ENCODE measurements at places on chromosomes 2 and 18.
A peak's percentile ranks its signal among the peaks of the same experiment; 100 is the strongest.

DNA sequence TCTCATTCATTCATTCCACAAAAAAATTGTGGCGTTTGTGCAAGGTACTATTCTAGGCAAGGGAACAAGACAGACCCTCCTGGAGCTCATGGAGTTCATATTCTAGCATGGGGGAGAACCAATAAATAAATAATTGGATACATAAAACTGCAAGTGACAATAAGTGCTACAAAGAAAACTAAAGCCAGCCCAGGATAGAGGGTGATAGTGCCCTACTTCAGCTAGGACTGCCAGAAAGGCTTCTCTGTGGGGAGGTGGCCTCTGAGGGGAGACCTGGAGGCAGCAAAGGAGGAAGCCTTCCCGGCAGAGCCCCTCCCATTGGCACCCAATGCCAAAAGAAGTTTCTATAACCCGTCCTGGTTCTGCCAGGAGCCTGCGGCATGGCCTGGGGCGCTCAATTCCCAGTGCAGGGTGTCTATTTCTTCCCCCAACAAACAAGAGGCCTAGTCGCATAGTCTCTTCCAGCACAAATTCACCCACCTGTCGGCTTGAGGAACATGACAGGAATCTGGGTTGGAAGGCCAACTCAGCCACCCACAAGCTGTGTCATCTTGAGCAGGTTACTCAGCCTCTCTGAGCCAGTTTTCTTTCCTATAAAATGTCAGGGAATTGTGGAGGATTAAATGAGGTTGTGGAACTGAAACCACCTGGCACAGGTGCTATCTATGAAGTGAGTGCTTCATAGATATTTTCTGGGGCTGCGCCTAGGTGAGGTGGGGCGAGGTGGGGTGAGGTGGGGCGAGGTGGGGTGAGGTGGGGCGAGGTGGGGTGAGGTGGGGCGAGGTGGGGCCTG, 94.3 kb downstream of the ZFP36L2 start:
- no peaks in the 10 kb centered on the region for H3K27me3 ChIP-seq
- no peak for DNase-seq
- H3K4me1 ChIP-seq: peaks cover 77% of the 10 kb centered on the region
- H3K27ac ChIP-seq: peak overlapping the region; percentile 86
- no peak overlapping the region for H3K4me3 ChIP-seq
- no peaks in the 10 kb centered on the region for H3K36me3 ChIP-seq

- peaks cover 18% of the 10 kb centered on the region for H3K4me1 ChIP-seq
- H3K36me3 ChIP-seq: no peaks in the 10 kb centered on the region
- peaks cover 46% of the 10 kb centered on the region for H3K27me3 ChIP-seq
Observed at GRCh38 chr18:34219651-34220050, 5.1 kb downstream of the NOL4 start.

DNA sequence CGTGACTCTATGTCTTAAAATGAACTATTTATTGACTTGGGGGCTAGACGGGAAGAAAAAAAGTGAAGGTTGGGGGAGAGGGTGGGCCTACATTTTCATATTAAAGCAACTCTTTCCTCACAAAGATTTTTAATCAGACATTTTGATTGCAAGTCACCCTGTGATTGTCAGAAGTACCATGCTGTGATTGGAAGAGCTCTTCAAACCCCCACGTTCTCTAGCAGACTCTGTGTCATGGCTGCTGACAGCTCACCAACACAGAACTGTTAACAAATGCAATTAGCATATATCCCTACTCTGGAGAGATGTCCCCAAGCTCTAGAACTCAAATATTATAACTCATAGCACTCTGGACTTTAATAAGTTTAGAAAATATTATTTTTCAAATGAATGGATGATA, 428.4 kb upstream of the DCC start:
- no peak for DNase-seq
- no peaks in the 10 kb centered on the region for H3K36me3 ChIP-seq
- no peak overlapping the region for H3K27ac ChIP-seq
- no peaks in the 10 kb centered on the region for H3K4me1 ChIP-seq
- H3K4me3 ChIP-seq: no peak overlapping the region

DNA sequence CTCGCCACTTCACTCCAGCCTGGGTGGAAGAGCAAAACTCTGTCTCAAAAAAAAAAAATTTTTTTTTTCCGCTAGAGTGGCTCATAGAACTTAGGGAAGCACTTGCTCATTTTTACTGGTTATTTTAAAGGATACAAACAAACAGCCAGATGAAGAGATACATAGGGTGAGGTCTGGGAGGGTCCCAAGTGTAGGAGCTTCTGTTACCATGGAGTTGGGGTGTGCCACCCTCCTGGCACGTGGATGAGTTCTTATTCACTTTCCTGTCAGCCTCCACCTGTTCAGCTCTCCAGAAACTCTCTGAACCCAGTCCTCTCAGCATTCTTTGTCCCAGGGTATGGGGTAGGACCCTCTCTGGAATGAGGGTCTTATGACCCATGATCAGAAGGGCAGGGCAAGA, 4.9 kb upstream of the MAT2A start:
- DNase-seq: no peak
- H3K27ac ChIP-seq: no peak overlapping the region
- H3K4me1 ChIP-seq: peaks cover 14% of the 10 kb centered on the region
- H3K4me3 ChIP-seq: no peak overlapping the region

- peak; percentile 69 for DNase-seq
- H3K27me3 ChIP-seq: no peaks in the 10 kb centered on the region
- H3K36me3 ChIP-seq: no peaks in the 10 kb centered on the region
- H3K4me1 ChIP-seq: peaks cover 11% of the 10 kb centered on the region
Observed at GRCh38 chr2:217714287-217714751, 288.5 kb downstream of the TNS1 start.

GRCh38 chr2:239363946-239364637, 36.7 kb downstream of the HDAC4 start:
- no peak for DNase-seq
- no peaks in the 10 kb centered on the region for H3K4me1 ChIP-seq
- no peaks in the 10 kb centered on the region for H3K27me3 ChIP-seq
- H3K27ac ChIP-seq: no peak overlapping the region

- peaks cover 5% of the 10 kb centered on the region for H3K4me1 ChIP-seq
- no peak overlapping the region for H3K4me3 ChIP-seq
- H3K36me3 ChIP-seq: no peaks in the 10 kb centered on the region
- no peak overlapping the region for H3K27ac ChIP-seq
- no peak for DNase-seq
- H3K27me3 ChIP-seq: no peaks in the 10 kb centered on the region
Observed at GRCh38 chr2:40457366-40457765, 5.5 kb upstream of the SLC8A1 start.

DNA sequence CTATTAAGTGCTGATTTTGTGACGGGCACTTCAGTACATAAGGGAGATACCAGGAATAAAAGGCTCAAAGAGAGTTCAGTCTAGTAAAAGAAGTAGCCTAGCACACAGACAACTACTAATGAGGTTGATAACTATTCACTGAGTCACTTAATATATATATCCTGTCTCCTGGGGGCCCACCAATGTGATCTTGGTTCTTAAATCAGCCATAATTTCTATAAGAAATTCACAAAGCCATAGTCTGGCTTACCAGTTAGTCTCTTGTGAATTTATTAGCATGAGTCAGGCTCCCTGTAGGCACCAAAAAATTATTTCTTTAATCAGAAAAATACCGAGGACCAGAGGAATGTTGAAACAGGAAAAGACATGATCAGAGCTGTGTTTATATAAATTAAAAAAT, 10.4 kb downstream of the KCNE4 start:
- no peaks in the 10 kb centered on the region for H3K36me3 ChIP-seq
- no peaks in the 10 kb centered on the region for H3K27me3 ChIP-seq
- no peak for DNase-seq
- no peaks in the 10 kb centered on the region for H3K4me1 ChIP-seq
- H3K4me3 ChIP-seq: no peak overlapping the region
- no peak overlapping the region for H3K27ac ChIP-seq

- H3K36me3 ChIP-seq: no peaks in the 10 kb centered on the region
- DNase-seq: no peak
- peaks cover 8% of the 10 kb centered on the region for H3K4me1 ChIP-seq
- H3K27ac ChIP-seq: peak overlapping the region; percentile 75
- no peak overlapping the region for H3K4me3 ChIP-seq
Observed at GRCh38 chr2:20197192-20197591, 27.7 kb downstream of the SDC1 start.

DNA sequence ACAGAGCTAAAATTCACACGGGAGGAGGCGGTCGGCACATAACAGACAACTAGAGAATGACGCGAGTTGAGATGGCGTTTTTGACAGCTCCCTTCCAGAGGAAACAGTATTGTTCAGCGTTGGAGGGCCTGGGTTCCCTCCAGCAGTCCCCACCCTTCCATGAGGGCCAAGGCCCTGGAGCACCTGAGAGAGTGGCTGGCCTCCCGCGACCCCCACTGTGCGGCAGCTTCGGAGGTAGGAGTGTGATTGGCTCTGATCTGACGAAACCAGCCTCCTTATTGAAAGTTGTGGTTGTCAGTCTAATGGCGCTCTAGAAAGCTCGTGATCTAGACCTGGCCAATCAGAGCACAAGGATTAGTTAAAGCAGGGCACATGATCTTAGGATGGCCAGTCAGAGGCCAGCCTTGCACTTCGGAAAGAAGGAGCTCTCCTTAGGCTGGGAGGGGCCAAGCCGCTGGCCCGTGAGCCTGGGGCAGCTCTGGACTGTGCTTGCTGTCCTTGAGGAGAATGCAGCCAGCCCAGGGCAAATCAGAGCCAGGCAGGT, 104.5 kb upstream of the CELF4 start:
- no peaks in the 10 kb centered on the region for H3K4me1 ChIP-seq
- no peak overlapping the region for H3K4me3 ChIP-seq
- no peak overlapping the region for H3K27ac ChIP-seq
- DNase-seq: no peak
- no peaks in the 10 kb centered on the region for H3K27me3 ChIP-seq
- H3K36me3 ChIP-seq: no peaks in the 10 kb centered on the region

GRCh38 chr2:214034417-214034816, 376.4 kb upstream of the VWC2L start:
- DNase-seq: no peak
- H3K4me1 ChIP-seq: no peaks in the 10 kb centered on the region
- H3K27me3 ChIP-seq: no peaks in the 10 kb centered on the region
- H3K36me3 ChIP-seq: no peaks in the 10 kb centered on the region
- H3K27ac ChIP-seq: no peak overlapping the region
- H3K4me3 ChIP-seq: no peak overlapping the region

GRCh38 chr2:127575185-127575765, 39.8 kb downstream of the MYO7B start:
- H3K4me1 ChIP-seq: no peaks in the 10 kb centered on the region
- no peak overlapping the region for H3K27ac ChIP-seq
- no peak for DNase-seq

GRCh38 chr18:55093808-55094207, 134.5 kb upstream of the CCDC68 start:
- H3K4me1 ChIP-seq: no peaks in the 10 kb centered on the region
- no peak overlapping the region for H3K27ac ChIP-seq
- H3K36me3 ChIP-seq: no peaks in the 10 kb centered on the region
- no peak overlapping the region for H3K4me3 ChIP-seq
- no peaks in the 10 kb centered on the region for H3K27me3 ChIP-seq

GRCh38 chr18:59848002-59848401, 51.8 kb upstream of the PMAIP1 start:
- no peak overlapping the region for H3K27ac ChIP-seq
- no peak overlapping the region for H3K4me3 ChIP-seq
- no peak for DNase-seq
- H3K27me3 ChIP-seq: no peaks in the 10 kb centered on the region

GRCh38 chr2:64859312-64860212, 129.6 kb upstream of the SLC1A4 start:
- H3K4me1 ChIP-seq: peaks cover 33% of the 10 kb centered on the region
- DNase-seq: peak; percentile 94
- H3K36me3 ChIP-seq: no peaks in the 10 kb centered on the region
- no peaks in the 10 kb centered on the region for H3K27me3 ChIP-seq

DNA sequence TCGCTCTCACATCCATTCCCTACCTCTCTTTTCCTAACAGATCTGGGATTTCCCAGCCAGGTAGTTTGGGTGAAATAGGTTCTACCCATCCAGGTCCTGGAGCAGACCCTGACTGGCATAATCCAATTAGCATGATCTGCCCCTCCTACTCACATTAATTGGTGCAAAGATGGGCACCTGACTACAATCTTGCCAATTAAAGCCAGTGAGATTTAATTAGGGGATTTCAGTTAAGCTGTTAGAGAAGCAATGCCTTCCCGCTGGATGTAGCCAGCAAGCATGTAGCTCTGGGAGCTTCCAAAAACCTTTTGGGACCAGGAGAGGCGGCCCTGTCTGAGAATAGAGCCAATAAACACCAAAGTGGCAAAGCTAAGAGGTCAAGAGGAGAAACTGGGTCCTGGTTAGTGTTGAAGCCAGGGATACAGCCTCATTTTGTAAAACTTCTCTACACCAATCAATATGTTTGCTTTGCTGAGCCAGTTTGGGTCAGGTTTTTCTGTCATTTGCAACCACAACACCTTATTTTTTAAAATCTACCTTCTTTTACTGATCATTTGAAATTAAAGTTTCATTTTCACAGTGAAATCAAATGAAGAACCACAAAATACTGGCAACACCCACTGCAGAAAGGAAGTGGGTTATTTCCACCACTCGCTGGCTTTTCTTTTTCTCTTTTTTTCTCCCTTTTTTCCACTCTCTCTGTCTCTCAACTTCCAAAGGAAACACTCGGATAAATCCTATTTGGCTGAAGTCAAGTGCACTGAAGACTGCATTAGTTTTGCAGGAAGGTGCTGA, 3.2 kb upstream of the TTC39C start:
- H3K27me3 ChIP-seq: no peaks in the 10 kb centered on the region
- peaks cover 9% of the 10 kb centered on the region for H3K4me1 ChIP-seq
- no peaks in the 10 kb centered on the region for H3K36me3 ChIP-seq
- no peak overlapping the region for H3K27ac ChIP-seq
- H3K4me3 ChIP-seq: no peak overlapping the region

- no peaks in the 10 kb centered on the region for H3K27me3 ChIP-seq
- peak overlapping the region; percentile 42 for H3K27ac ChIP-seq
- peaks cover 25% of the 10 kb centered on the region for H3K4me1 ChIP-seq
- no peak overlapping the region for H3K4me3 ChIP-seq
Observed at GRCh38 chr2:109677835-109678580, 63.8 kb downstream of the SOWAHC start.

DNA sequence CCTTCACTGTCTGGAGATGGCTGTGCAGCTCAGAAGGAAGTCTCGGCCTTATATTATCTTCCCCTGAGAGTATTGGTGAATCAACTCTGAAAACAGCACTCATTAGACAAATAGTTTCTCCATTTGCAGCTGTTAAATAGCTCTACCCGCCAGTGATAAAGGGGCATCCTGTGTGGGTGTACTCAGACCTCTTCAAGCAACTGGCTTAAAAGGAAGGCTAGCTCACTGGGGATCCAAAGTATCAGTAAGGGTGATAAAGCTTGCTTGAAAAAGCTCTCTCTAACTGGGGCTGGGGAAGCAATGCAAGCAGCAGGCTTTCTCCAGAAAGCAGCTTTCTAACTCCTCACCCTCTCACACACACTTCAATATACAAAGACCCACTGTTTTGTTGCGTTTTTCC, 64.9 kb upstream of the PSMD14 start:
- H3K36me3 ChIP-seq: no peaks in the 10 kb centered on the region
- DNase-seq: no peak
- H3K27me3 ChIP-seq: peaks cover 7% of the 10 kb centered on the region
- H3K27ac ChIP-seq: peak overlapping the region; percentile 61
- H3K4me3 ChIP-seq: no peak overlapping the region

GRCh38 chr2:108287169-108287568, 1.5 kb upstream of the SULT1C2 start:
- no peaks in the 10 kb centered on the region for H3K36me3 ChIP-seq
- DNase-seq: no peak
- no peaks in the 10 kb centered on the region for H3K4me1 ChIP-seq
- no peak overlapping the region for H3K27ac ChIP-seq
- H3K27me3 ChIP-seq: no peaks in the 10 kb centered on the region

- no peak overlapping the region for H3K4me3 ChIP-seq
- no peak overlapping the region for H3K27ac ChIP-seq
- no peaks in the 10 kb centered on the region for H3K4me1 ChIP-seq
- no peak for DNase-seq
- H3K36me3 ChIP-seq: no peaks in the 10 kb centered on the region
Observed at GRCh38 chr2:168926621-168927386, 25.7 kb downstream of the G6PC2 start.

All from upper lobe of right lung (tissue), 1 donor.